ENCODE measurements at places on chromosomes 7 and 10.

GRCh38 chr7:135389971-135390370, 119.9 kb downstream of the CNOT4 start:
- DNase-seq, result no peak

- DNase-seq, result no peak
These were observed 182.5 kb upstream of the AKR1E2 start for GRCh38 chr10:4643471-4643870.

DNA sequence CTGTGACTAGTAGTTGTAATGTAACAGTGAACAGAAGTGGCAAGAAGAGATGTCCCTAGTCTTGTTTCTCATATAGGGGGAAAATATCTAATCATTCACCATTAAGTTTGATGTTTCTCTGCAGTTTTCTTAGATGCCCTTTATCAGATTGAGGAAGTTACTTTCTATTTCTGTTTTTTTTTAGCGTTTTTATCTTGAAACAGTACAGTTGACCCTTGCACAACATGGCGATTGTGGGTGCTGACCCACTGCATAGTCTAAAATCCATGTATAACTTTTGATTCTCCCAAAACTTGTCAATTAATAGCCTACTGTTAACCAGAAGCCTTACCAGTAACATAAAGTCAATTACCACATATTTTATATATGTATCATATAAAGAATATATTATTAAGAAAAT, 192.0 kb downstream of the ADK start:
- DNase-seq, result no peak

DNA sequence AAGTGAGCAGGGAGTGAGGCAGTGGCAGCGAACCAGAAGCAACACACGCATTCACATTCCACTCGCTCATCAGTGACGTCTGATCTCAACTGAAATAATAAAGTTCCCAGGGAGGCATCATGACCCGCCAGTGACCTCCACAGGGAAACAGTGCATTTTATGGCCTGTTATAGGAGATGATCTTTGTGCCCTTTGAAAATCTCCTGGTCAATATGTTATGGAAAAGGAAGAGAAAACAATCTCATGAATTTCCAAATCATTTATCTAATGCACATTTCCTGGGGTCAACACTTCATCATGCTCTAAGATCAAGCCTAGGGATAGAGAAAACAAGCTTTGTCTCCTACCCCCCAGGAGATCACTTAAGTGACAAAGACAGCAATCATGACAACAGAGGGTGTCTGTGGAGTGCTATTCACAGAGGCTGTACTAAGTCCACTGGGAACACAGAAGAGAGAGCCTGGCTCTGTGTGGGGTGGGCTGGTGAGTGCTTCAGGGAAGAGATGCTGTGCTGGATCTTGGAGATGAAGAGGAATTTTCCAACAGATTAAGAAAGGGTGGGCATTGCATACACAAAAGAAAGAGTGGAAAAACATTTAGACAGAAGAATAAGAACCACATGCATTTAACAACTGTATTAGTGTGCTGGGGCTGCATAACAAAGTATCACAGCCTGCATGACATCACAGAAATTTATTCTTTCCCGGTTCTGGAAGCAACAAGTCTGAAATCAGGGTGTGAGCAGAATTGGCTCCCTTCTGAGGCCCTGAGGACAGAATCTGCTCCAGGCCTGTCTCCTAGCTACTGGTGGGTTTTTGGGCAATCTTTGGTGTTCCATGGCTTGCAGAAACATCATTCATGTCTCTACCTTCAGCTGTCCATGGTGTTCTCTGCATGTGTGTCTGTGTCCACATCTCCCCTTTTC, 613.9 kb upstream of the IGFBP3 start:
- DNase-seq, result no peak

- no peak for DNase-seq
These were observed 523.7 kb upstream of the GALNT17 start for GRCh38 chr7:70608229-70608628.

- no peak for DNase-seq
These were observed 6.5 kb downstream of the TSPAN15 start for GRCh38 chr10:69457771-69458237.

DNA sequence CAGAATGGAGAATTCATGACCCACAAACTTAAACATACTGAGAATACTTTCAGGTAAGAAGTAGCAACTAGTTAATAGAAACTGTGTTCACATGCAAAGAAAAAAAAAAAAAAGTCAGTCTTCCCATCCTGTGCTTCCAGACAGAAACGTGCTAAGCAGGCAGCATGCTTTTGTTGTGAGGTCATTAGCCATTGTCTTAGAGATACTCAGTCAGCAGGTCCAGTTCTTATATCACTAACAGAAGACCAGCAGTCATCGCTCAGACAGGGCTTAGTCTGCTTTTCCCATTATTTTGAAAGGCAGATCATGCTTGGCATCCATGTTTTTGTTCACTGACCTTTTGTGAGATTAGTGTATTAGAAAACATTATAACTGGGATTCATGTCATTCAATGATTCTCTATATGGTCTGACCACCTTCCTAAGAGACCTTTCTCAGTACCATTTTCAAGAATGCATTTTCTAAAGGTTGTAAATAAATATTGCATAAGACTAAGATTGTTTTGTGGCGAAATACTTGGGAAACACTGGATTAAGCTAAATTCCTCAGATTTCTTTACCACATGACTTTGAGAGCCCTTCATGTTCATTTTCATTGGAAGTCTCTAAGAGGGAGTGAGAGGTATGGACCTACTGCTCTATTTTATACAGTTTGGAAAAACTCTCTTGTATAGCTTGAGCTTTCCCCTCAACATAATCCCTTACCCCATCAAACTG, 45.0 kb upstream of the AGBL3 start:
- no peak for DNase-seq

- DNase-seq, result no peak
These were observed 5.1 kb downstream of the PTTG1IP2 start for GRCh38 chr7:90474284-90475210.

DNA sequence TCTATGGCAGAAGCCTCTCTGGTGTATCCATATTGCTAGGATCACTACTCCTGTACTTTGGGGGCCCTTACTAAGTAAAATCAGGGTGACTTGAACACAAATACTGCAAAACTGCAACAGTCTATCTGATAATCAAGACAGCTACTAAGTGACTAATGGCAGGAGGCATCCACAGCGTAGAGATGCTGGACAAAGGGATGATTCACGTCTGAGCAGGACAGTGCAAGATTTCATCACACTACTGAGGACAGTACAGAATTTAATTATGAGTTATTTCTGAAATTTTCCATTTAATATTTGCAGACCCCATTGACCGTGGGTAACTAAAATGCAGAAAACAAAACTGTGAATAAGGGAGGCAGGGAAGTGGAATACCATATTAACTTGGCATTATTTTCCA, 10.4 kb downstream of the CUL2 start:
- DNase-seq, result no peak

- no peak for DNase-seq
These were observed 727.3 kb downstream of the AUTS2 start for GRCh38 chr7:70325509-70326101.

DNA sequence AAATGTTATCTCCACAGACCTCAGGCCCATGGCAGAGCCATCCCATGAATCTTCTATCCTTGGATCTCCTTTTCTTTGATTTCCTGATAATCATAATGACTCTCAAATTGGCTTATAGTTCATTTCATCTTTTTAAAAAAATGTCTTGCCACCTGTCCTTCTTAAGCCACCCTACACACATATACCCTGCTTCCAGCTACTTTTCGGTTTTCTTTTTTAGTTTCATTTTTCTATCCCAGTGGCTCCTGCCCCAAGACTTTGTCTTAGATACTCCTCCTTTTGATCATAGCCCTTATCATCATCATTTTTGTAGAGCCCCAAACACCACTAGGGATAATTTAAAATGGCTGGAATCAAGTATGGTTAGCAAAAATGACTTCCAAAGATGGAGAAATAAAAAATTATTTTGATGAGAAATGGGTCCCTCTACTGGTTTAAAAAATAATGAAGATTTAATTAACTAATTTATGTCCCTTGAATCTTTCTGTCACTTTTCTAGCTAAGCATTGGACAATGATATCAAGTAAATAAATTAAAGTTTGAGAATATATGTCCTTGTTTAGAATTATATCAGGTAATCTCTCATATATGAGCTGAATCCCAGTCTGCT, 277.3 kb upstream of the SEMA3D start:
- no peak for DNase-seq

DNA sequence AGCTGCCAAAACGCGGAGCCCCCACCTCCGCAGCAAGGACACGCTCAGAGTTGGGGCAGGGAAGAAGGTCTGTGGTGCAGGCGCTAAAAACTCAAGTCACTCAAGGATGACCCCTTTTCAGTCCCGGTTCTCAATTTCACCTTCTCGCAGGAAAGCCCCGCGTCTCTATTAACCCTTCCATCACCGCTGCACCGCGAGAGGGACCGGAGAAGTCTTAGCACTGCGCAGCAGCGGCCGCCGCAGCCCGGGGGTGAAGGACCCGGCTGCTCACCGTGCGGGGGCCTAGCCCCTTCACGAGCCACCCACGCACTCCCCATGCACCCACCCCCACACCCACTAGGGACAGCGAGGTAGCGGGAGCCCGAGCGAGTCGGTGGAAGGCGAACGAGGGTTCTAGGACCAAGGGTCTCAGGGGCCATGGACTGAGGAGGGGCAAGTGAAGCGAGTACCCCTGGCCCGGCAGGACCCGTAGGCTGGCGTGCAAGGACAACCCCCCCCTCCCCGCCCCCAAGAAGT, 162.9 kb downstream of the SH3PXD2A start:
- no peak for DNase-seq

GRCh38 chr10:79203833-79204232, 135.1 kb downstream of the ZMIZ1 start:
- no peak for DNase-seq

DNA sequence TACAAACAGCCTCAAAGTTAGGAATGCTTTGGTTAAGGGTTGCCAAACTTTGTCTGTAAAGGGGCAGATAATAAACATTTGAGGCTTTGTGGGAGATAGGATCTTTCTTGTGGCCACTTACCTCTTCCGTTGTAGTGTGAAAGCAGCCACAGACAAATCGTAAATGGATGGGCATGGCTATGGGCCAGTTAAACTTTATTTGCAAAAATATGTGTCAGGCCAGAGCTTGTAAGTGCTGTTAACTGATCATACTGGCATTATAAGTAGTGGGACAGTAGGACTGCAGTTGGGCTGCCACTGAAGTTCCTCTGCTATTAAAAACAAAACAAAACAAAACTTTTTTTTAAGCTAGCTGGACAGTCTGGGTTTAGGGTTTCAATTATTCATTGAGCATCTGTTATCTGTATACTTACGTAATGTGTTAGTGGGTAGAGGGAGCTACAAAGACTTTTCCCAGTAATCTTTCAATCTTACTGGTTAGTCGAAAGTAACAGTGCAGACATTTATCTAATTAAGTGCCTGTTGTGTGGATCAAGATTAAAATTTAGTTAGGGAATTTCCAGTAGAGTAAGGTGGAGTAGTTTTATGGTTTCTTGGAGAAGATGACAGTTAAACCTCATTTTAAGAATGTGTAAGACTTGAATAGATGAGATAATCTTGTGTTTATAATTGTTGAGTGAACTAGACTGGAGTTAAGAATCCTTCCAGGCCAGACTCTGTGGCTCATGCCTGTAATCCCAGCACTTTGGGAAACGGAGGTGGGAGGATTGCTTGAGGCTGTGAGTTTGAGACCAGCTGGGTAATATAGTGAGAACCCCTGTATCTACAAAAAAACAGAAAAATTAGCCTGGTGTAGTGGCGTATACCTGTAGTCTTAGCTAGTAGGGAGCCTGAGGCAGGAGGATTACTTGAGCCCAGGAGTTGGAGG, 100.1 kb downstream of the BTRC start:
- no peak for DNase-seq

GRCh38 chr10:129977794-129978193, 13.7 kb upstream of the EBF3 start:
- no peak for DNase-seq

DNA sequence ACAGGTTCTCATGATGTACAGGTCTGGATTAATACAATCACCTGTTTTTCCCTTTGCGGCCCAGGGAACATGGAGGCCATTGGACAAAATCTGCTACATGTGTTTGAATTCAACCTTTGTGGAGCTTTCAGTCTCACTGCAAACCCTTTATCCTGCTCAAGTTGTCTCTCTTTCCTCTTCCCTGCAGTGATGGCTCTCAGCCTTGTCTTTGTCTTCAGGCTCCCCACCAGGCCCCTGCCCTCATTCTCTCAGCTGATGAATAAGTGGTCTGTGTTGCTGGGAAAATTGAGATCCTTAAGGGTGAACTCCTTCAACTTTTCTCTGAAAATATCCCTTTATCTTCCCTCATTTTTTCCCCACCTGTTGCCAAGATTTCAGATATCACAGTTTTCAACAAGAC, 791.2 kb downstream of the GRID1 start:
- no peak for DNase-seq

DNA sequence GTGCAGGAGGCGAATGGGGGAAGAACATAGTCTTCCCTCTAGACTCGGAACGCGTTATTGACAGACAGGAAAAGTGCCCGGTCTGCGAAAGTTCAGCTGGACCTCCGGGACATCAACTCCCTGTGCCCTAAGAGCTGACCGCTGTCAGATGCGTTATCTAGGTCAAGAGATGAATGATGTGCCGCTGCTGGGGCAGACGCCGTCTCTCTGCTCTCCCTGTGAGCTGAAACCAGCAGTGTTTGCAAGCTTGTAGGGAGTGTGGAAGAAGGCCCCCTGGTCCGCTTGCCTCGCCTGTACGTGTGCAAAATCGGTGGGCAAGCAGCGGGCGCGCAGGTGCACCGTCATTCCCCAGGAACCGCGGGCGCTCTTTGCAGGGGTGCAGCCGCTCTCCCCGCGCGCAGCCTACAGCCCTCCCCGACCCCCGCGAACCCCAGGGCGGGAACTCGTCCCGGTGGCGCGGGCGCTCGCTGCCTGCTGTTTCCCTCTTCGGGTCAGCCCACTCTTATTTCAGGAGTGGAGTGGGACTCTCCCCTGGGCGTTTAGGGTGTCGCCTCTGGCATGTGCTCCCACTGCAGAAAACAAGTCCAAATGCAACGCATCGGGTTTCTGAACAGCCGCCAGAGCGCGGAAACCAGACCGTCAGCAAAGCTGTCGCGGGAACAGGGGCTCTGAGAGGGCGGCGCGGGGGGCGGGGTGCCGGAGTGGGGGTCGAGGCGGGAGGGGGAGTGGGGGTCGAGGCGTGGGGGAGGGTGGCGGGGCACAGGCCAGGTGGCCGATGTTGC, 1.8 kb upstream of the PFKFB3 start:
- no peak for DNase-seq

DNA sequence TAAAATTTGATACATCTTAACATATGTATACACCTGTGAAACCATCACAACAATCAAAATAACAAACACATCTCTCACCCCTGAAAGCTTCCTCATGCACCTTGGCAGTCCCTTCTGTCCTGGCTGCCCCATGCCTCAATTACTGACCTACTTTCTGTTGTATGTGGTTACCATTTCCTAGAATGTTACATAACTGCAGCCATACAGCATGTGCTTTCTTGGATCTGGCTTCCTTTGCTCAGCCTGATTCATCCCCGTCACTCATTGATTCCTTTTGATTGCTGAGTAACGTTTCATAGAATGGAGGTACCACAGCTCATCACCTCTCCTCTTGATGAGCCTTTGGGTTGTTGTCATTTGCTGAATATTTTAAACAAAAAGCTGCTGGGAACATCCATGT, 165.3 kb downstream of the CELF2 start:
- no peak for DNase-seq

All from liver (tissue), 10 donors.